ENCODE measurements at places on chromosomes 7 and 10. TPM values are rescaled to one million over a fixed set of nuclear protein-coding genes. Genes with fewer than 3 reads are reported as not detected.
A peak's percentile ranks its signal among the peaks of the same experiment; 100 is the strongest.

ACHE gene
- 67.1 TPM for polyA plus RNA-seq

ADAM22 gene
- polyA plus RNA-seq, result 9.1 TPM

WNT8B gene
- polyA plus RNA-seq, result 0.10 TPM

SPDYE8 gene
- polyA plus RNA-seq, result 0.20 TPM

- DNase-seq, result no peak
These were observed 7.9 kb upstream of the EMX2 start for GRCh38 chr10:117534321-117535297.

GRCh38 chr10:104045151-104046089 lies 40.3 kb downstream of the COL17A1 start:
- DNase-seq, result no peak

DNA sequence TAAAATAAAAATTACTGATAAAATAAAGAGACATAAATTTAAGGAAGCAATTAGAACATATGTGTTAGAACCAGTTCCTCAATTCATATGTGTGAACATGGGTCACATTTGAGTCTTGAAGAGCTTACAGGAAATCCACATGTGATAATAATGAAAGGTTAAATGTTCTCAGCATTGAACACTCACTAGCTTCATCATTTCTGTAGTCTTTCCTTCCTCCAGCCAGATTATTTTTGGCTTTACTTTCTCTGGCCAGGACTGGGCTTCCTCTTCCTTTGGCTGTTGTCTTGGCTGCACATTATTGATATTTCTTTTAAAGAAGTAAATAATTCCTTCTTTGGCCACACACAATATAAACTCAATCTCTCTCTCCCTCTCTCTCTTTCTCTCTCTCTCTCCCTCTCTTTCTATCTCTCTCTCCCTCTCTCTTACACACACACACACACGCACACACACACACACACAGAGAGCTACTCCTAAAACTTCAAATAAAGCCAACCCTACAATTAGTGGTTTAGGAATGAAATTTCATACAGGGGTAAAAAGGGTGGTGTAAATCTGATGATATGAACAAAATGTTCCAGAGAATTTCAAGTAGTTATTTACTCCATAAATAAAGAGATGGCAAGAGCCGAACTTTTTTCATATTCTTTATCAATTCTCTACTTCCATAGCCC lies 171.2 kb downstream of the REEP3 start:
- no peak for DNase-seq

DNA sequence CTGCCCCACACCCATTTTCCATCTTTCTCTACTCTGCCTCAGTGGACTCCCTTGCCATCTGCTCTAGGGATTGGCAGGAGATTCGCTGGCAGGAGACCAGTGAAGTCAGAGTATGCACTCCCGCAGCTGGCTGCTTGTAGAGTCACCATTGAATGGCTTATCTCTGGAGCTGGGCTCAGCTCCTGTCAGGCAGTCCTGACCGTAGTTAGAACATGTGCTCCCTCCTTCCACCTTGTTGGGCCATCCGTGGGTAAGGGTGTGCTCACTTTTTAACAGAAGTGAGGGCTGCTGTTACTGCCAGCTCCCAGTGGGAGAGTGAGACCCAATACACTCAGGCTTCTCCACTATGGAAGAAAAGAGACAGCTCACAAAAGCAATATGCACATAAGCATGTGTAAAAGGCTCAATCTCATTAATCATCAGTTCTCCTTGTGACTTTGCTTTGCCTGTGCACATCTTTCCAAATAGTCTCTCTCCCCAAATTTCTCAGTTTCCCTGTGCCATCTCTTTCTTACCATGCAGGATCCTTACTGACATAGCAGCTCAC lies 773.3 kb downstream of the GRID1 start:
- DNase-seq, result no peak

- no peak for DNase-seq
These were observed 122.5 kb downstream of the PTPN20 start for GRCh38 chr10:47033541-47034270.

GRCh38 chr7:101743241-101743994 lies 74.0 kb upstream of the CUX1 start:
- DNase-seq, result peak; percentile 53

DNA sequence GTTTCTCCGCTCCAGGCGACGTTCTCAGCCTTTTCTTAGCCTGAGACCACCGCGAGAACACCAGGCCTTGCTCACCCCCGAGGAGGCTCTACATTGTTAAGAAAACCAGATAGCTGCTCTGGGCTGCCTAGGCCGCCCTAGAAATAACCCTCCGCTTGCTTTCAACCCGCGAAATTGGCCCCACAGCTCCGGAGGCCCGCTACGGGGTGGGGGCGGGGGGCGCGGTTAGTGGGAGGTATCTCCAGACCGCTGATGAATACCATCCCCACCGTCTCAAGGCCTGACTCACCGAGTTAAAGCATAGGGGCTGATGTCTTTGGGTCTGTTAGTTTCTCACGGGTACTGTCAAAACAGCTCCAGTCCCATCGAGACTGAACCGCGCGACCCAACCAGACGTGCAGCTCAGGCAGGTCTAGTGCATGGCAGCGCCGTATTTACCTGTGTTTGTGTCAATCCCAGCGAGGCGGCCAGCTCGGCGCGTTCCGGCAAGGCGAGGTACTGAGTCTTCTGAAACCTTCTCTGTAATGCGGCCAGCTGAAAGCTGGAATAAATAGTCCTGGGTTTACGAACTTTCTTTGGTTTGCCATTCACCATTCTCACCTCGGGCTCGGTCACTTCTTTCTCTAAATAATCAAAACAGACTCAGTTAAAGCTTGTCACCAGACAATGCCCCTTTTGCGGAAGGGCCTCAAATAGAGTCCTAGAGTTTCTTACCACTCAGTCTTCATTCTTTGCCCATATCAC lies 2.7 kb downstream of the DLX5 start:
- DNase-seq, result no peak

DNA sequence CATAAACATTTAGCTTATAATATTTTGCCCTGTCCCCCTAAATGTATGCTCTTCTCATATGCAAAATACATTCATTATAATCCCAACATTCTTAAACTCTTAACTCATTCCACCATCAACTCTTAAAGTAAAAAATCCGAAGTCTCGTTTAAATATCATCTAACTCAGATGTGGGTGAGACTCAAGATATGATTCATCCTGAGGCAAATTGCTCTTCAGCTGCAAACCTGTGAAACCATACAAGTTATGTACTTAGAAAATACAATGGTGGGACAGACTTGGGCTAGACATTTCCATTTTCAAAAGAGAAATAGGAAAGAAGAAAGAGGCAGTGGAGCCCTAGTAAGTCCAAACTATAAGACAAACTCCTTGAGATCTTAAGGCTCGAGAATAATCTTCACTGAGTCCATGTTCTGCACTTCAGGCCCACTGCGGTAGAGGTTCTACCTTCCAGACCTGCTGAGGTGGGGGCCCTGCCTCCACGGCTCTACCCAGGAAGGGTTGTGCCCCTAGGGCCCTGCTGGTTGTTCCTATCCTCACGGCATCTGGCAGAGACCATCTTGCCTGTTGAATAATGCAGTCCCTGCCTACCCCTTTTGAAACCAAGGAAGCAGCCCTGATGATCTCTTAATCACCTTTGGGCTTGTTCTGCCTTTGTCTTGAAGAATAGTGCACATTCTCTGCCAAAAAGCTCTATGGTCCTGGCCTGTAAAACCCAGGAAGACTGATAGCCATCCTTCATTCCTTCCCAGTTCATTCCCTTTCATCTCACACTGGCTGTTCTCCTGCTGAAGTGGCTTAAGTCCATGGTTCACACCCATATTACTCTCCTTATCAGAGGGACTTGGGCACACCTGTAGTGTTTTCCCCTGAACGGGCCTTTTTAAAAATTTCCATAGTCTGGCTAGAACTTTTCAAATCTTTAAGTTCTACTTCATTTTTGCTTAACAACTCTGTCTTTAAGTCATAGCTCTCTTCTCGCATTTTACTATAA lies 37.3 kb downstream of the INPP5F start:
- DNase-seq, result no peak
